ENCODE measurements at places on chromosomes 5 and 9.

DNA sequence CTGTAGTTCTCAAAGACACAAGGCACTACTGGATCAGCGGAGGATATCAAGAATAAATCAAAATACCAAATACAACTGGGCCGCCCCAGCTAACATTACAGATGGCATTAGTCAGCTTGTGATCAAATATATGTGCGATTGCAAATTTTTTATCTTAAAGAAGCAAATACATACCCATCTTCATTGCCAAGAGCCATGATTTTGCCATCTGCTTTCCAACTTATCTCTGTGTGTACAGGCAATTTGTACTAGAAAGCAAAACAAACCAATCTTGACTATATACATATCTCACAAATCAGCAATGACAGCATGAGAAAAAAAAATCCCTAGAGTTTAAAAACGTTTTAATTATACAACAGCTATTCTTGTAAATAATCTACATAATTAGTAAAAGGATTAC lies 20.3 kb downstream of the GEMIN5 start:
- no peak for DNase-seq

GRCh38 chr9:26231391-26231790 lies 553.1 kb upstream of the TUSC1 start:
- no peak for DNase-seq

DNA sequence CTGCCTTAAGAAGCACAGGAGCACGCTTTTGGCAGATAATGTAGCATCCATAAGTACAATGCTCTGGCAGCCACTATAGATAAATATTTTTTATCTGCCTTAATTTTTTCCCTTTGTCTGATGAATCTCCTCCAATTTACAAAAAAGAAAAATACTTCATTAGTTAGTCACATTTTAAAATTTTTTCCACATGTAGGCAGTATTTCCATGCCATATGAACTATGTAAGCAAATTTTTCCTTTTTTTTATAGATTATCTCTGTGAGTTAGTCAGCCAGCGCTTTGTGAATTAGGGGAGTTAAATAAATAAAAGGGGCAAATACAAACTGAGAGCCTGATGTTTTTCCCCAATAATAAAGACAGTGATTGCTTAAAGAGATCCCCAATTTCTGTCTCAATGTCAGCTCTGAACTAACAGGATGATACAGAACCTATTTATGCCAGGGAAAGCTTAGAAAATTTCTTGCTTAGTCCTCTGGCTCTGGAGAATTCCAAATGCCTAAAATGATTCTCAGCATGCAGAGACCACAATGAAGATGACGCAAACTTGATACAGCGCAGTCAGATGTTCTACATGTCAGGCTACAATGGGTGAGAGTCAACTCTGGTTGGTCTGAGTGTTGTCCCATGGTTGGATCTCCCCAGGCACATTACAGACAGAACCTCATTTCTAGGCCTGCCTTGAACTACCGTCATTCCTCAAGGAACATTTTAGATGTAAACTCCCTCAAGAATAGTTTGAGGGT lies 390.4 kb upstream of the CDH6 start:
- DNase-seq = no peak

GRCh38 chr9:126423142-126423915 lies 96.7 kb downstream of the MVB12B start:
- no peak for DNase-seq

GRCh38 chr9:2838371-2839000 lies 5.4 kb downstream of the PUM3 start:
- no peak for DNase-seq

DNA sequence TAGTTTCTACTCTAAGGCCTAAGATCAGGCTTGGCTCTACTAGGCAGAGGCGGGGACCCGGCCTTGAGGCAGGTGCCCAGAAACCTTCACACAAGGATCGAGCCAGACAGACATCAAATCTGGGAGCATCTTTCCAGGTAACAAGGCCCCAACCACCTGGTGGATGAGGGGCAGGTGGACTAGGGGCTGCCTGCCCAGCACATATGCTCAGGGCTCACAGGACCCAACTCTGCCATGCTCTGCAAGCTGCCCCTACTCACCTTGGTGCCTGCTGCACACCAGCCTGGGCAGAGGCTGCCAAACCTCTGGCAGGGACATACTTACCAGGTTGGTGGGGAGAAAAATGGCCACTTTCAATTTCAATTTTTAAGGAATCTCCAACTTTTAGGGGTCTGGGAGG lies 2.2 kb upstream of the ZNF618 start:
- DNase-seq = no peak

- no peak for DNase-seq
Observed at GRCh38 chr9:74642376-74642775, 145.2 kb downstream of the RORB start.

- DNase-seq = no peak
Observed at GRCh38 chr5:4095918-4096630, 500.4 kb downstream of the IRX1 start.

- peak; percentile 54 for DNase-seq
Observed at GRCh38 chr5:157603333-157604190, 28.0 kb upstream of the ADAM19 start.

DNA sequence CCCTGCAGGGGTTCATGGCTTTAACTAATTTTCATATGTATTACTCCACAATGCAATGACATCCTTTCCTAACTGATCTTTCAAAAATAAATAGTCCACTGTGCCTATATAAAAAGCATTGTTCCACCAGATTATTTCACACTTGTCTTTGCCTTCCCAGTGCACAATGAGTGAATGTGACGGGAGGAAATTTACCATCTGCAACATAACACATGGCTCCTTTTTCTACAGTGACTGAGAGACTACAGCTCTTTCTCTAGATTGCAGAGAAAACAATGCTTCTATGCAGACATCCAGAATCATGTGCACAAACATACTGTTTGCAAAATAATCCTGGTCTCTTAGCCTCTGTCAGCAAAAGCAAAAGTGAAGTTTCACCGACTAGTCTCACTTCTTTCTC lies 483.7 kb upstream of the PIK3R1 start:
- no peak for DNase-seq

DNA sequence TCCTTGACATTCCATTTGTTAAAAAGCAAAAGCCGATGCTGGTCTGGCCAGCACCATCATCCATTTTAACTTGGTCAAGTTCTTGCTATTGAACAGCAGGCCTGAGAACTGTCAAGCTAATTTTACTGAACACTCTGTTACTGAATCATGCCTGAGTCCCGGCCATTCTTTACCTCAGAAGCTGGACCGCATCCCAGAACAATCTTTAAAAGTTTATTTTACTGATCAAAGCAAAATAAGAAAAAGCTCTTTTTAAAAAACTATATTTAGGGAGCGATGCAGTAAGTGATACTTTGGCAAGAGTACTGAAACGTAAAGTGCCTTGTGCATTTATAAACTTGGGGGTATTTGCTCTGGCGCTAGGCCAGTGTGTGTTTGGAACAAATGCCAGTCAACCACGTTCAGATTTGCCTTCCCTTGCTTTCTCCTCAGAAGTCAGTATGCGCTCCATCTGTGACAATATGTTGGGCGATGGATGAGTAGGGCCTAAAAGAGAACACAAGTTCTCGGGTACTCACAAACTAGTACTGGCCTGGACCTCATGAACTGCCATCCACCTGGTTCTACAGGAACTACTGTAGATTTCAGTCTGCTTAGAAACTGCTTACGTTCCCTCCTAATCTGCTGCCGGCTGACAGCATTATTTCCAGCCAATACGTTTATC lies 161.9 kb downstream of the MAPKAP1 start:
- DNase-seq = peak; percentile 44

DNA sequence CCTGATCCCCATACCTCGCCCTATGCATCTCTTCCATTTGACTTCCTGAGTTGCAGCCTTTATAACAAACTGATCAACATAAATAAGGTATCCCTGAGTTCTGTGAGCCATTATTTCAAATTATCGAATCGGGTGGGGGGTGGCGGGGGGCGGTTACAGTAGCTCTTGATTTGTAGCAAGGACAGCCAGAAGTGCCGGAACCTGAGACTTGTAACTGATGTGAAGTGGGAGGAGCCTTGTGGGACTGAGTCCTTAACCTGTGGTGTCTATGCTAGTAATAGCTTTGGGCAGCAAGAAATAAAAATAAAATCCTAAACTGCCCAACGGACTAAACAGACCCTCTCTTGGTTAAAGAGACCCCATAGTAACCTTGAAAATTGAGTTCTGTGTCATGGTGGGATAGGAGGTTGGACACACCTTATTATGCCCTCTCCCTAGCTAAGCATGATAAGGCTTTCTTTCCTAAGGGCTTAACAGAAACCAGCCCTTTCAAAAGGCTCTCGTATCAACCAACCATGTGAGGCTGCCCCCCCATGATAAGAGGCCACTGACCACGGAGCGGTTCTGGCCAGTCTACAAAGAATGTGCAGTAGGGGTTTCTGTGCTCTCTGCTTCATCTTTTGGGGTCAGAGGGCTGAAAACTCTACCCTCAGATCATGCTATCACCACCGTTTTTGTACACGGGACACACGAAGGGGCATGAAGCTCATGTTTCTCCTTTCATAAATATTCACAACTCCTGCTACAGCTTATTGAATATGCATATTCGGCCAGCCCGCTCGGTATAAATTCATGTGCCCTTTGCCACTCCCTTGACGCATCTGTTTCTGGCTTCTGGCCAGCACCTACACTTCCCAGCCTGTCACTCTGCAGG lies 39.5 kb upstream of the IQGAP2 start:
- DNase-seq = no peak

GRCh38 chr5:2989517-2989916 lies 238.0 kb upstream of the IRX2 start:
- no peak for DNase-seq

DNA sequence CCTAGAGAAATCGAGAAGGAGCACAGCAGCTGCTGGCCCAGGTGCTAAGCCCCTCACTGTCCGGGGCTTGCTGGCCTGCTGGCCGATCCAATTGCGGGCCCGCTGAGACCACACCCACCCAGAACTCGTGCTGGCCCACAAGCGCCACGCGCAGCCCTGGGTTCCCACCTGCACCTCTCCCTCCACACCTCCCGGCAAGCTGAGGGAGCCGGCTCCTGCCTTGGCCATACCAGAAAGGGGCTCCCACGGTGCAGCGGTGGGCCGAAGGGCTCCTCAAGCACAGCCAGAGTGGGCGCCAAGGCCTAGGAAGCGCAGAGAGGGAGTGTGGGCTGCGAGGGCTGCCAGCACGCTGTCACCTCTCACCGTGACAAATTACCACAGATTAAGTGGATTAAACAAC lies 6.8 kb upstream of the BNC2 start:
- DNase-seq = no peak

Data from BJ (cell line).